Stimulated activated CD8-positive, alpha-beta memory T cell treated with anti-CD3 and anti-CD28 coated beads, Interleukin-4, amount 100 ng/mL, for 4 hours (primary cell): ENCODE measurements at places on chromosomes 11 and 22.

DNA sequence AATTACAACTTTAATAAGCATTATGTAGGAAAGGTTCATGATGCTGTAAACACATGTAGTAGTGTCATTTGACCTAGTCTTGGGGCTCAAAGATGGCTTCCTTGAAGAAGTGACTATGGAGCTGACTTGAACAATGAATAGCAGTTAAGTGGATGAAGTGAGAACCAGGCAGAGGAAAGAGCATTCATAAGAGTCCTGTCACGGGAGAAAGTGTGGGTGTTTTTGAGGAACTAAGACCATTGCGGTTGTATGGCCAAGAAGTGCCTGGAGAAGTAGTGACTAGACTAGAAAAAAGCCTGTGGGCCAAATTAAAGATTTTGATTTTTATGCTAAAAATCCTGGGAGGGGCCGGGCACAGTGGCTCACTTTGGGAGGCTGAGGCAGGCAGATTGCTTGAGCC, 7.2 kb upstream of the IL18BP start:
- no peak for DNase-seq

DNA sequence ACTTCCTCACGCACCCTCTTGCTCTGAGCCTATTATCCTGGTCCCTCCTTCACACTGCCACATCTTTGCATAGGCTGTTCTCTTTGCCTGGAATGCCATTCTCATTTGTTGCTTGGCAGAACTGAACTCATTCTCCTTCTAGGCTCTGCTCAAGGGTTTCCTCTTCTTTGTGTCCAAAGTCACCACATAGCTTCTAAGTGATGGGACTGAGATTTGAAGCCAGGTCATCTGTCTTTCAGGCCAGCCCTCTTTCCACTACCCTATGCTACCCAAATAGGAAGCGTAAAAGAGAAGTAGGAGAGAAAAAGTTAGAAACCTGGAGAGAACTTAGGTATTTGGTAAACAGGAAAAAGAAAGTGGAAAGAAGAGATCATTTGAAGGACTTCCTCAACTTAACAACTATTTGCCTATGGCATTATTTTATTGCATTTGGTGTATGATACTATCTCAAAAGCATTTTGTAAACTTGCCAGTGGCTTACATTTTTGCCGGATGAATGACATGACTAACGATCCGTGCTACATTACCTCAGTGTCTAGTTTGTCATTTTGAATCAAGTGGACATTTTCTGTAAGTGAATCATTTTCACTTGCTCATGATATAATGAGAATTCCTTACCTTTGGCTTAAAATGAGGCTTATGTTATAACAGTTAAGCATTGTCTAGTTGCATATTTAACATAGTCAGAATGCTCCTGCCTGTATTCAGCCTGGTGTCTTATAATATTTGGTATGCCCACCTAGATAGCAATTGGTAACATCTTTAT, 18.5 kb downstream of the NF2 start:
- no peak for DNase-seq

- no peak for DNase-seq
Observed at GRCh38 chr11:39462506-39462905, 1996.9 kb downstream of the LRRC4C start.

GRCh38 chr11:116641561-116642045, 131.2 kb downstream of the BUD13 start:
- no peak for DNase-seq

DNA sequence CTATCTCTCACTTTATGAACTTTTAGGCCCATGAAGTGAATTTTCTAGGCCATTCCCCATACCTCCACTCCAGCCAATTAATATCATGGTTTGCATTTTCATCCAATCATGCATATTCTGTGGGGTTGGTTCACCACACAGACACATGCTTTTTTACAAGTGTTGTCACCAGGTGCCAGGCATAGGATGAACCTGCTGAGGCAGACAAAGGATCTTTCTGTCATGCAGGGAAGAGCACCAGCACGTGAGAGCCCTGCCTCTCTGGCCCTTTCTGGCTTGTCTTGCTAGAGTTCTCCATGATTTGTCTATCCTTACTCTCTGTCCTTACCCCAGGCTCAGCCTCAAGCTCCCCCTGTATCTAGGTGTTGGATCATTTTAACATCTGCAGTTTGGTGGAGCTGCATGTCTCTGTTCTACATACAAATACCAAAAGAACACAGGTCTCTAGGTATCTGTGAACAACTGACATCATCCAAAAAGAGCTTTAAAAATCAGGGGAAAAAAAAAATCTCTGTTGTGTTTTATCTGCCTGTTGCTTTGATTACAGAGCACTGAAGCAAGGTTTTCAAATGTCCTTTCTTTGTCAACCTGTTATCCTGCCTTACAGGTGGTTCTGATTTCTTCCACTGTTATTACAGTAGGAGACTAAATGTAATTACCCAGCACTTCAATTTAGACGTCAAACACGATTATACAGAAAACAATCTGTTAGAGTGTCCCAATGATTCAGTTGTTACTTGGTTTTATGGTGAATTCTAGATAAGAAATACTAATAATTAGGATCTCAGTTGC, 58.4 kb upstream of the GRAMD1B start:
- DNase-seq, result no peak

GRCh38 chr22:22044153-22044552, 61.6 kb upstream of the TOP3B start:
- no peak for DNase-seq

DNA sequence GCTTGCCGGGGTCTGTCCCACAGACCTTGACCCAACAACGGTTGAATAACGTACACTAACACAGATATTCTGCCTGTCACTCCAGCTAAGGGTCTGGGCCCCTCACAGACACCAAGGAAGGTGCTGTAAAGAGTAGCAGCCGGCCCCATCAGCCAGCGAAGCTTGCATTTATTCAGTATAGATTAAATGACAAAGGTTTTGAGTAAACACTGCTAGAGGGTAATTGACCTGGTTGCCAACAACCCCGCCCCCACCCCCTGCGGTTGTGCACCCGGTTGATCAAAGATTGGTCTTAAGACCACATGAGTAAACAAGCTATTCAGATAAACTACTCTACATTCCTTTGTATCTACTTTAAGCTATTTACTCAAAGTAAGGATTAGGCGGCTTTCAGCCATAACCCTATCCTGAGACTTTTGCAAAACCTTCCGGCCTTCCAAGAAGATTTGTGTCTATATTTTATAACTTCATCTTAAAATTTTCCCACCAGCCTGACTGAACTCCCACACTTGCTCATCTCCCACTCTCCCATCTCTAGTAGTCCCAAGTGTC, 4.8 kb upstream of the CKAP5 start:
- DNase-seq, result no peak

DNA sequence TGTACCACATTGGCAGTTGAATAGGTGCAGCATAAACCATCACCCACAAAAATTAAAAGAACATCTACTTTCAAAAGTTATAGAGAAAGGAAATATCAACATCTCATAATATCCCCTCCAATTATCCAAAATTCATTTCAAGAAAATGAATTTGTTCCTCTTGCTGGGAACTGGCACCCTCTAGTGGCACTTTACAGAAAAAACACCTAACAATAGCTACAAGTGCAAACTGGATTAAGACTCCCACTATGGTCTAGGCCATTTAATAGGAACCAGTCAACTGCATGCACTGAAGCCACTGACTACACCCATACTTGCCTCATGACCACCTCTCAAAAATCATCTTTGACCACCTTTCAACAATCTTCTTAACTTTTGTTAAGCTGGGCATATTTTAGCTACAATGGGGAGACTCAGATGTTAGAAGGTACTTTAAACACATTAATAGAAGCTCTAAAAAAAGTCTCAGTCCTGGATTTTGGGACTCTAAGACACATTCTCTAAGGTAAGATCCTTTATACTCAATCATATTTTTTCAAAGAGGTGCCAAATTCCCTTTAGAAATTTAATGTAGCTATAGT, 17.3 kb downstream of the TRAF6 start:
- DNase-seq, result no peak

DNA sequence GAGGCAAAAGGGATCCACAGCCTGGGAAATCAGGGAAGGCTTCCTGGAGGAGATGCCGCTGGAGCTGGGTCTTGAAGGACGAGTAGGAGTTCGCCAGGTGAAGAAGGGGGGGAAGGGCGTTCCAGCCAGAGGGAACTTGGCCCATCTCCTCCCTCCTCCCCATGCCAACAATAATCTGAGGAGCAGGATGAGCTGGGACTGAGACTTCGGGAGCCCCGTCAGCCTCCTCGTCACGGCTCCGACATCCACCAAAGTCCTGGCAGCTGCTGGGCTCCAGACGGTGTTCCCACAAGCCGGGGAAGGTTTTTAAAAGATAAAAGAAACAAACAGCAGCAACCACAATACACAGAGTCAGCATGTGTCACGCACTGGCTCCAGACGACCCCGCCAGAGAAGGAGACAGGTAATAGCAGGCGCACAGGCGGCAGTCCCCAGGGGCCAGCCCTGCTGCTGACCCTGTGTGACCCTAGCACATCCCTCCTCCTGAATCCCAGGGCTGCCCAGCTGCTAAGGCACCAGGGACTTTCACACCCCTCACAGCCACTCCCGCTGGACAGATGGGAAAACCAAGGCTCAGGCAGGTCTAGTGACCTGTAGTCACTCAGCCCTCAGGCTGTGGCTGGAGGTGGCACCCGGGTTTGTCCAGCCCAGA, 37.3 kb downstream of the NUP50 start:
- no peak for DNase-seq

- no peak for DNase-seq
Observed at GRCh38 chr11:132022733-132023478, 652.5 kb downstream of the NTM start.

DNA sequence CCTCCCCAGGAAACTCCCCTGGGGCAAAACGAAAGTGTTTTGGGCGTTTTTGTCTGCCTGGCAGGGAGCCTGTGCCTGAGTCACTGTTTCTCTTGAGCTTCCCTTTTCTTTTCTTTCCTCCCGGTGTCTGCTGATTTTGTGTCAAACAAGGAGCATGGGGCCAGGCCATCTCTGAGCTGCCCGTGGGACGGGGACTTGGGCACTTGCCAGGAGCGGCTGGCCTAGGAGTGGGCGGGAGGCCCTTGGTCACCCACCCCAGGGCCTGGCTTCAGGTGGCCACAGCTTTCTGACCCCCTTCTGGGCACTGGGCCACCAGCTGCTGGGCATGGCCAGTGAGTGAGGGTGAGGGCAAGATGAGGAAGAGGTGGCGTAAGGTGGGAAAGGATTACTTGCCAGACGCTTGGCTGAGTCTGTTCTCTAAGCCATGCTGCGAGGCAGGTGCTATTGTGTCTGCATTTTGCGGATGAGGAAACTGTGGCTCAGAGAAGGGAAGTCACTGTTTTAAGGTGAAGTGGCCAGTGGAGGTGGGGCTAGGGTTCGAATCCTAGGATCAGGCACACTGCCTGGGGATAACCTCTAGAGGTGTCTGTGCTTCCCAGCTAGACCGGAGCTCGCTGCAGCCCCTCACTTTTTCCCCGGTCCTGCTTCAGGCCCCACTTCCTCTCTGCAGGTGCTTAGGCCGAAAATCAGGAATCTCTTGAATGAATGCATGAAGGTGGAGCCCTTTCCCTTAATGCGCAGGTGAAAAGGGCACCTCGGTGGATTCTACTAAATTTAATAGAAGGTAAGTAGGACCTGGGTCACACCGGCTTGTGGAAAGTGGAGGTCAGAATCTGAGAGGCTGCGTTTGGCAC, 7.8 kb upstream of the NFAM1 start:
- DNase-seq, result no peak

- DNase-seq, result no peak
Observed at GRCh38 chr22:38733724-38734381, 21.9 kb downstream of the SUN2 start.

- DNase-seq, result no peak
Observed at GRCh38 chr11:48169717-48170116, 46.9 kb upstream of the OR4B1 start.

- DNase-seq, result no peak
Observed at GRCh38 chr11:34349882-34350281, 7.9 kb downstream of the ABTB2 start.

- DNase-seq, result no peak
Observed at GRCh38 chr11:96147906-96148486, 195.0 kb downstream of the MAML2 start.

- no peak for DNase-seq
Observed at GRCh38 chr11:109247071-109247470, 174.9 kb upstream of the C11orf87 start.

DNA sequence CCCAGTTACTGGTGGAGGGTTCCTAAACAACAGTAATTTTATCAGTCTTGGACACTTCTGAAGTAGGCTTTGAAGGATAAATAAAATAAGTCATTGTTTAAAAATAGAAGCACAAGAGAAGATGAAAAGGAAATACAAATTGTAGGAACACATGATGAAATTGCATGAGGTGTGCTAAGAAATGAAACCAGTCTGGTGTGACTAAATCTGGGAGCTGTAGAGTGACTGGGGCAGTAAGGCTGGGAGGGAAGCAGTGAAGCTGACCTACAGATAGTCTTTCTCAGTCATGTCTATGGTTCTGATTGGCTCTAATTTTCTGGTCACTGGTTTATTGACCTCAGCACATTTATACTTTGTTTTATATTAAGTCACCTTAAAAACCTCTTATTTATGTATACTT, 139.1 kb downstream of the SLC17A6 start:
- no peak for DNase-seq

DNA sequence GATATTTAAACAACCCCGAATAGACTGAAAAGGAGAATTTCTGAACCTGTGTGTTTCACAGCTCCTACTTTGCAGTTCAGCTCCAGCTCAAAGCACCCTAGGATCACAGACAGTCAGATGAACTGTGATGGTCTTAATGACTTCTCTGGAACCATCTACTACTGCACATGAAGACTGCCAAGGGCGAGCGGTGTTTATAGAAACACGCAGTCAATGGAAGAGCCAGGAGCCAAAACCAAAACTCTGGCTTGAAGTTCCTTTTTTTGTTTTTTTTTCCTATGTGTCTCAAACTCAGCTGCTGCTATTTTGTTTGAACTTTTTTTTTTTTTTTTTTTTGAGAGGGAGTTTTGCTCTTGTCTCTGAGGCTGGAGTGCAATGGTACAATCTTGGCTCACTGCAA, 382.6 kb upstream of the SYN3 start:
- DNase-seq, result no peak

DNA sequence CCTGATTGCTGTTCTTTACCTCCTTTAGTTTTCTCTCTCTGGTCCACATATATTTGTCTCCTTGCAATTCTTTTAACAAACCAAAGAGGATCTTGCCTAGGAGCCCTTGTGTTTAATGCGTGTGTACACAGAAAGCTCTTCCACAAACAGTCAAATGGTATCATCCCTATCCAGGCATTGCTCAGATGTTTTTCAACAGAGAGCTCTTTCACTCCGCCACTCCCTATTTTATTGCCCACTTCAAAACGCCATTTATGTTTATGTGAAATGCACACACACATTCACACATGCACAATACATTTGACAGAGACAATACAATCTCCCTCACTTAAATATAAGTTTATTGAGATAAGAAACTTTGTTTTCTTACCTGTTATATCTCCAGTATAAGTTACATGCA, 4.7 kb downstream of the OR5AP2 start:
- DNase-seq, result no peak

- DNase-seq, result peak; percentile 70
Observed at GRCh38 chr22:36239401-36240171, at the start of gene APOL2. APOL2 (minus strand) TSS chr22:36239527; CDS start chr22:36233162, 6,365 bp downstream.

DNA sequence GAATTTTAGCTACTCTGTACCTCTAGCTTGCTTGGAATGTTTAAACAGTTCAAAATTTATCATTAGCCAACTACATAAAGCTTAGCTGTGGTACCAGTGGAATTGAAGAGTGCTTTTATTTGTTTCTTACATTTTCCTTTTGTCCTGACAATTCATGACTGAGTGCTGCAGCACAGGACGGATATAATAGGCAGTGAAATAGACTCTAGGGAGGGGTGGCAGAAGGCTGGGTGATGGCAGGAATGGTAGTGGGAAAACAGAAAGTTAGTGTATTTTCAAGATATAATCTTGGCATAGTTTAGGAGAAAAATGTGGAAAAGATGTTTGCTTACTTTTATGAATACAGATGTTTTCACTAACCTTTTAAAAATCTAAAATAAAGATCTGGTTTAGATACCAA, 31.1 kb upstream of the ARHGAP32 start:
- DNase-seq, result no peak

- DNase-seq, result no peak
Observed at GRCh38 chr11:64885367-64886286, 7.2 kb upstream of the EHD1 start.
